ENCODE measurements at places on chromosomes 1 and 21.

DNA sequence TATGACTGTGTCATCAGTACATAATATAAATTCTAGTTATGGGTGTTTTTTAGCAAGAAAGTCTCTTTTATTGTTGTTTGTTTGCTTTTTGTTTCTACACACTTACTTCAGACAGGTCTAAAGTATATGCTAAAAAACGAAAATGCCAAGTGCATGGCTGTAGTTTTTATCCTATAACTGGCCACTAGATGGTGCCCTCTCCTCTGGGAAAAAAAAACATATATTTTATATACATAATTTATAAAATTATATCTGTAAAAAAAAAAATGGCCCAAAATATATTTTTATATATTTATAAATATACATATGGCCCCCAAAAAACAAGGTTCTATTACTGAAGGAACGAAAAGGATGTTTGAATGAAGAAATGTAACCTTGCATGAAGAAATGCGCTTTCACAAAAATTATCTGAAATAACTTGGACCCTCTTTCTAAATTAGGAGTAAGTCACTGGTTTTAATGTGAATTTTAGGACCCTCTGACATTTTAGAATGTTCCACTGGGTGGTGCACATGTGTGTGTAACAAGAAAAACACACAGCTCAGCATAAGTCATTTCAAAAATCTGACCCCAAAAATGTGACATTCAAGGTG, 93.5 kb downstream of the TTLL7 start:
- no peak for DNase-seq

- DNase-seq = no peak
Measured at GRCh38 chr1:205237526-205238484, 10.1 kb downstream of the TMCC2 start.

DNA sequence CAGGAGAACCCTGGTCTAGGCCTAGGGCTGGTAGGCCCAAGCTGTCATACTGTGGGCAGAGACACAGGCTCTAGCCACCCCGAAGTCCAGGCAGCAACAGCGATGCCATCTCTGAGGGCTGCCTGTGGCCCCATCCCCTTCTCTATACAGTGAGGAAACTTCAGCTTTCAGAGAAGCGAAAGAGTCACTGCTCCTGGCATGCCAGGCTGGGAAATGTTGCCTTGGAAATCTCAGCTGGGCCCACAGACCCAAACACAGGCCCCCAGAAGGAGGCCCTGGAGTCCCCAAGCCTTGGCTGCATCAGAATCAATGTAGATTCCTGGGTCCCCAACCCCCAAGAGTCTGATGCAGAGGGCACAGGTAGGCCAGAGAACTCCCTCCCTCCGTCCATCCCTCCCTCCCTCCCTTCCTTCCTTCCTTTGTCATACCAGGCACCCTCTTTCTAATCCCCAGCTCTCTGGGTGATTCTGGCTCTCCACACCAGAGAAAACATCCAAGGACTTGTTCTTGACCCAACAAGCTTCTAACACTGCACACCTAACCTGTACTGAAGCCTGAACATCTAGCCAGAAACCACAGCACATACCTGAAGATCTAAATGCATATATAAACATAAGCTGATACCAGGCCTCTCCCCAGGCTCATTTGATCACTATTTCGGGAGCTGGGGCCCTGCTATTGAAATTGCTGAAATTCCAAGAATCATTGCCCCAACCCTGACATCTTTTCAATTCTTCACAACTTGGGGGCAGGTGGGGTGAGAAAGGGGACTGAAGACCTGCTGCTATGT, 143.2 kb upstream of the EDN2 start:
- DNase-seq = no peak

- DNase-seq = no peak
Measured at GRCh38 chr1:235943581-235944114, 76.9 kb upstream of the LYST start.

DNA sequence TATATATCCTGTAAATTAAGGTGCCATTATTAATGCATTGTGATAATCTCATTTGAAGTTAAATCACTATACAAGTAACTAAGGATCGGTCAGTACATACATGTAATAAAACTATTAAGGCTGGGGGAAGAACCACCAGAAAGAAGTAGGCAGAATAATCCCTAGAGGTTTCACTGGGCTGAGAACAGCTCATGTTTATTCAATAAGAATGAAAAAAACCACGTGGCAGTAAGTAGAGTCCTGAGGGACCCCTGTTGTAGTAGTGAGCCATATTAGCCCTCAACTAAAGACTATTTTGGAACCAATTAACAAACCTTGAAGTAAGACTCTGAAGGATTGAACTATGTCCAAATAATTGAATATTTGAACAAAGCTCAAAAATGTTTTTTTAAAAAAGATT, 46.9 kb upstream of the ADAM30 start:
- no peak for DNase-seq

DNA sequence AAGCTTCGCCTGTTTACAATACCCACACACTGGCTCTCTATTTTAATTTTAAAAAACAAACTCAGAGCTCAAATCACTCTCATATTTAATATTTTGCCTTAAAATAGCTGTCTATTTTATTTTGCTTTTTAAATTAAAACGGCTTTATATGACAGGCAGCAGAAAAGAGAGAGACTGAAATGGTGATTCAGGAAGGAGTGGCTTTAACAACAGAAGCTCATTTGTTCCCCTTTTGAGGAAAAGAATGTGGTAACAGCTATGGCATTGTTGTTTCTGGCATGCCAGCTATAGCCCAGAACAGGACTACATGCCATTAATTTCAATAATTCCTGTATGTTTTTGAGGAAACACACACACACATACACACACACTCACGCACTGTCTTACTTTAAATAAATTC, 234.2 kb upstream of the PTBP2 start:
- DNase-seq = no peak

- no peak for DNase-seq
Measured at GRCh38 chr21:25963181-25963580, 207.4 kb downstream of the APP start.

- DNase-seq = no peak
Measured at GRCh38 chr1:6223617-6224016, 12.1 kb downstream of the ICMT start.

DNA sequence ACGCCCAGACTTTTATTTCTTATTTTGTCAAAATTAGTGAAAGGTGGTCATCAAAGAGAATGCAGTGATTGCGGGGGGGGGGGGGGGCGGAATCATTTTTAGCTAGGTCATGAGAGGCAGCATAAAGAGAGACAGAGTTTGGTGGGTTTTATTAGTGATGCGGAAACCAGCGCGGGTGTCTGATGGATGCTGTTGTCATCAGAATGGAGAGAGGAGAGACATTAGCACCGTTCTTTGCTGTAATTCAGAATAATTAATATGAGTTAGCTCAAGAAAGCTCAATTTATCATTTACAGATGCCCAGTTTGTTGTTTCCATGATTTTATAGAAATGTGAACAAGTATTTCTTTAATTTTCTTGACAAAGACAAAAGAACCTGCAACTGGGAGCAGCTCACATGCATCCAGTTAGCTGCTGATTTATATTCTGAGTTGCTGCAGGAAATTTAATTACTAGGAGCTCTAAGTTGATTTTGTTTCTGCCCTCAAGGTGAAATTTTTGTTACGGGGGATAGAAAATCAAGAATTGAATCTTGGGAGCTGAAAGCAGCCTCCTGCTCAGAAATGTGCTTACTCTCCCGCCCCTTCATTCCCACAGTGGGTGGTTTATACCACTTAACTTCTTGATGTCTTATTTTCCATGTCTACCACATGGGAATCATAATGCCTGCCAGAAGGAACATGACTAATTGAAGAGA, 133.4 kb upstream of the MAP1LC3C start:
- DNase-seq = no peak

DNA sequence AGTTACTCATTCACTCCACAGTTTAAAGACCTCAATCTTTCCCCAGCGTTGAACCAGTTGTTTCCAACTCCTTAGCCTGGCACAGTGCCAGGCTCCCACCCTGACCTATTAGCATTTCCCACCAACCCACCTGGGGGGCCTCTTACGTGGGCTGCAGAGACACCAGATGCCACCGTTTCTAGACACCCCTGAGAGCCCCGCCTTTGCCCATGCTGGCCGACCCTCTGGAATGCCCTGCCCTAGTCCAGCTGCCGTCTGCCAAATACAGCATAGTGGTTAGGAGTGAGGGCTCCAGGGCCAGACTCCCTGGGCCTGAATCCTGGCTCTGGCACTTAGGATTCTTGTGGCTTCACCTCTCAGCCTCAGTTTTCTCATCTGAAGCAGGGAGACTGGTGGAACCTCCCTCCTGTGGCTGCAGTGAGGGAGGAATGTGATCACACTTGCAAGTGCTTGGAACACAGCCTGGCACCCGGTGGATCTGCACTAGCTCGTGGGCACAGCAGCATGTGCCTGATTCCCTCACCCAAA, 65.2 kb downstream of the TMCO4 start:
- no peak for DNase-seq

GRCh38 chr1:160829766-160830165, 32.9 kb downstream of the CD244 start:
- DNase-seq = no peak

- no peak for DNase-seq
Measured at GRCh38 chr1:199151634-199152425, 513.0 kb downstream of the PTPRC start.

DNA sequence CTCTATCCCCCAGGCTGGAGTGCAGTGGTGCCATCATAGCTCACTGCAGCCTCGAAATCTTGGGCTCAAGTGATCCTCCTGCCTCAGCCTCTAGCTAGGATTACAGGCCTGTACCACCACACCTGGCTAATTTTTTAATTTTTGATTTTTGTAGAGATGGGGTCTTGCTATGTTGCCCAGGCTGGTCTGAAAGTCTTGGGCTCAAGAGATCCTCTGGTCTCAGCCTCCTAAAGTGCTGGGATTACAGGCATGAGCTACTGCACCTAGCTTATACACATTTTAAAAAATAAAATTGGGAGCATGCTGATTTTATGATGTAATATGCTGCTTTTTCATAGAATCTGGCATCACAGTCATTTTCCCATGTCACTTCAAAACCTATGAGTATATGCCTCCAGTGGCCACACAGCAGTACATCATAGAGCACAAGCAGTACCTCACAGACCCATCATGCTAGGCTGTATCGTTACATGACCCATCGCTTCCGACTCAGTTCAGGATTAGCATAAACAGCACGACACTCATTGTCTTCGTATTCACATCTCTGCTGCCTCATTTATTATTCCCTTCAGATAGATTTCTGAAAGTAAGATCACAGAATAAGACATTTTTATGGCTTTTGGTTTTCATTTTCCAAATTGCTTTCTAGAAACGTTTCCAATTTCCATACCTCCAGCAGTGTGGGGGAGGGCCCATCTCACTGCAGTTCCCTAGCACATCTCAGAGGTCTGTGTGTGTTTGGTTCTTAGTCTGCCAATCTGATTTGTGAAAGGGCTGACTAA, 35.9 kb upstream of the CCSAP start:
- no peak for DNase-seq

GRCh38 chr1:17684810-17685209, 70.3 kb upstream of the ACTL8 start:
- no peak for DNase-seq

DNA sequence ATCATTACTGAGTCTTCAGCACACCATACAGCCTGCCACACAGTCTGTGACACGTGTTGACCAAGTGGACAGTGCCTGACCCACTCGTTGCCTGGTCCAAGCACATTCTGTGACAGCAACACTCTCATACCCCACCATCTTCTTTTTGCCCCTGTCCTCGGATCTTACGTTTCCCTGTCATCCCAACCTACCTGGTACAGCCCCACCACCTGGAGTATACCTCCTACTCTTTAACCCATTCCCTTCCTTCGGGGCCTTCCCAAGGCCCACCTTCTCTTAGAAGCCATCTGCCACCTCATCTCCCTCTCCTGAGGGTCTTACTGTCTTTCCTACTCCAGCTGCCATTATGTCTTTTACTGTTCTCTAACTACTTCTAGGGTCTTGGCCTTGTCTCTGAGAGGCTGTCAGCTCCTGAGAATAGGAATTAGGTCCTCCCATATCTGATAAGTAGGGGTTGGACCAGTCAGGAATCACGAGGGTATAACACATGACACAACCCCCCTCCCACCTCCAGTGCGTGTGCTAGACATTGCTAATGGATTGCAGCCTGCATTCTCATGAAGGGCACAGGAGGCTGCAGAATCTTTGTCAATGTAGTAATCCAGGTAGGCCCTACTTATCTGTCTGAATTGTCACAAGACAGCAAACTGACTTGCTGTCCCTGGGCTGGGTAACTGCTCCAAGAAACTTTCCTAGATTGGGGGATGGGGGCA, 13.0 kb downstream of the GRHL3 start:
- DNase-seq = no peak

DNA sequence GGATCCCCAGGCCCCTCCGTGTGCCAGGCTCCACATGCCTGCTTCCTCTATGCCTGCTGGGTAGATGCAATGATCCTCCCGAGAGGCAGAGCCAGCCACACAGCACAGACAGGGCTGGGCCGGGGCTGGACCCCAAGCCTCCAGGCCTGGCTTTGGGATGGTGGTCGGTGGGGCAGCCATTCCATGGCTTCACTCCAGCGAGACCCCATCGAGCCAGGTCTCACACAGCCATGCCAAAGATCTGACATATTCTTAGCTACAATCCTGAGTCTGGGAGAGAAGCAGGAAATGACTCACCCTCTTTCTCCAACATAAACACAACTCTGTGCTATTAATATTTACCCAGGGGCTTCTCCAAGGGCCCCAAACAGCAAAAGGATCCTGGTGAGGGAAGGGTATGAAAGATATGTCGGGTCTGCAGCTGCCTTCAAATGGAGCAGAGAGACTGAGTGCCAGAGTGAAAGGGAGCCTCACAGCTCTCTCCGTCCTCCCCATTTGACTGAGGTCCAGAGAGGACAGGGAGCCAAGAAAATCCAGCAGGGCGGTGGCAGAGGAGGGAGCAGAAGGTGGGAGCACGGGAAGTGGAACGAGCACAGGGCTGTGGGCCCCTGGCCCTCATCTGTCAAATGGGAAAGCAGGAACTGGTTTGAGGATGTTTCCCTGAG, 639.5 kb downstream of the MATN1 start:
- DNase-seq = no peak

- DNase-seq = no peak
Measured at GRCh38 chr1:157776971-157777391, at the start of gene FCRL2. FCRL2 (minus strand) TSS chr1:157777132; CDS start chr1:157777073, 59 bp downstream.

DNA sequence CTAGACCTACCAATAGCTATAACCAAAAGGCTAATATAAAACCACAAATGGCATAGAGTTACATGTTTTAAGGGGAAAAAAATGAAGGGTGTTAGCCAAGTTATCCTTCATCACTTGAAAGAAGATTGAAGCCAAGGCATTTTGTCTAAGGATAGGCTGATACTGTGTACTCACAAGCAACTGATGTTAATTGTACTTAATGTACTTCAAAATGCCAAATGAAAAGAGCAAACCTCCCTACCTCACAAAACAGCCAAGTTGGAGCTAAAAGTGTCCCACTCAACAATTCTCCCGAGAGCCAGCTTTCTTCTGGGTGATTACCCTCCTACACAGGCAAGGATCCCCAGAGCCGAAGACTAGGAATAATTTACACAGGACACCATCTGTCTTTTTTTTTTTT, 4.4 kb upstream of the IGSF3 start:
- DNase-seq = no peak

DNA sequence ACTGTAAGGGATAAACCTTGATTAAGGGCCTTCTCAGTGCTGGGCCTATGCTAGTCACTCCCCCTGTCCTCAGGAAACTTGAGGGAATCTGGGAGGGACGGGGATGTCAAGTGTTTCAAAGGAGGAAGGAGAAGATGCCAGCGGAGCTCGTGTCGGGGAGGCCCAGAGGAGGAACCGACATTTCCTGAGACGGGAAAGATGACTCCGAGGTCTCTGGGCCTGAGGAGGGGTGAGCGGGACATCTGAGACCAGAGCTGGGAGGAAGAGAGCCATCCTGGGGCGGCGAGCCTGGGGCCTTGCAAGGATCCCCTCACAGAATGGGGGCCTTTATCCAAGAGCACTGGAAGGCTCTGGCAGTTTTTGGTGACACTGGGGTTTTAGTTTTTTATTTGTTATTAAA, 10.4 kb downstream of the SLC66A1 start:
- no peak for DNase-seq

GRCh38 chr1:72516264-72516663, 233.9 kb upstream of the NEGR1 start:
- DNase-seq = no peak
